Endothelial cell of umbilical vein (primary cell): ENCODE measurements at places on chromosomes 16 and 17.
A peak's percentile ranks its signal among the peaks of the same experiment; 100 is the strongest.

GRCh38 chr16:81888520-81889394 lies 109.7 kb downstream of the PLCG2 start:
- no peak for DNase-seq

DNA sequence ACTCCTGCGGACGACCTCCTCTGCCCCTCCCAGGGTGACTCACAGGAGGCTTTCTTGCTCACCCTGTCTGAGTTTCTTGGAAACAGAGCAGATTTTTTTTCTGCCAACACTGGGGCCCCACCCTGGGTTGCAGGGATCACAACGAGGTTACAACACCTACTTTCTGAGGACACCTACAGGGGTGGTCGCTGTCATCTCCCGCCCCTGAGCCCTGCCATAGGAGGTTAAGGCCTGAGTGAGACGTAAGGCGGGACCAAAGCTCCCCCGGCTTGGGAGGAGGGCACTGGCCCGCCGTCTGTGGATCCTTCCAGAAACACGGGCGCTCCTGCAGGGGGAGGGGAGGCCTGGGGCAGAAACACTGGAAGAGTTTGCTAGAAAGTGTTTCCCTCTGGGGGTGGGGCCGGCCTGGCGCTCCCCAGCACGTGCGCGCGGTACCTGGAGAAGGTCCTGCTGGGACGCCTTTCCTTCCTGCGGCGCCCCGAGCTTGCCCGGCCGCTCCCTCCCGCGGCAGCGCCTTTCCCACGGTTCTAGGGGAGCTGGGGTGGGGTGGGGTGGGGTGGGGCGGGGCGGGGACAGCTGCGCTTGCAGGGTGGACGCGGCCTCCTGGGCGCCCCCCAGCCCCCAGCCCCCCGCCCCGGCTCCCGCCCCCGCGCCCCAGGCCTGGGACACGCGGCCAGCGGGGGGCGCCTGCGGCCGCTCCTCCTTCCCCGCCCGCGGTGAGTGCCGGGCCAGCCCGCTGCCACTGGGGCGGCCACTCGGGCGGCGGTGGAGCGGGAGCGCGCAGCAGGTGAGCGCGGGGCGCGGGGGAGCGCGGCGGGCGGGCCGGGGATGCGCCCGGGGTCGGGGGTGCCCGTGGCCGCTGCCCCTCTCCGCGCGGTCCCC lies 20.7 kb upstream of the ADCY7 start:
- DNase-seq, result peak; percentile 16

DNA sequence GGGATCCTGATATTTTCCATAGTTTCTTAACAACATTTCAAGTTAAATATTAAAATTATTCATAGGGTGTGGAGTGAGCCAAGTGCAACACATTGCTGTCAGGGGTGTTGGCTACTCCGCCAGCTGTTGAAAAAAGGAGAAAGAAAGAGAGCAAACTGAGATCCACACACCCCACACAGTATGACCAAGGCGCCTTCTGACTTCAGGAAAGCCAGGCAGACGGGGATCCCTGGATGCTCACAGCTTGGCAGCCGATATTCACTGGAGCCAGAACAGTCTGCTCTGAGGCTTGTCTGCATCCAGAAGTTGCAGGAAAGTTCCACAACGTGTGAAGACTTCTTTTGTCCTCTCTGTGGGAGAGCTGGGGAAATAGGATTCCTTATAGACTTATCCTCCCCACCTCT lies 9.3 kb downstream of the CHD9NB start:
- no peak for DNase-seq

- DNase-seq, result peak; percentile 24
These were observed 119.4 kb downstream of the SOCS1 start for GRCh38 chr16:11136600-11136999.

DNA sequence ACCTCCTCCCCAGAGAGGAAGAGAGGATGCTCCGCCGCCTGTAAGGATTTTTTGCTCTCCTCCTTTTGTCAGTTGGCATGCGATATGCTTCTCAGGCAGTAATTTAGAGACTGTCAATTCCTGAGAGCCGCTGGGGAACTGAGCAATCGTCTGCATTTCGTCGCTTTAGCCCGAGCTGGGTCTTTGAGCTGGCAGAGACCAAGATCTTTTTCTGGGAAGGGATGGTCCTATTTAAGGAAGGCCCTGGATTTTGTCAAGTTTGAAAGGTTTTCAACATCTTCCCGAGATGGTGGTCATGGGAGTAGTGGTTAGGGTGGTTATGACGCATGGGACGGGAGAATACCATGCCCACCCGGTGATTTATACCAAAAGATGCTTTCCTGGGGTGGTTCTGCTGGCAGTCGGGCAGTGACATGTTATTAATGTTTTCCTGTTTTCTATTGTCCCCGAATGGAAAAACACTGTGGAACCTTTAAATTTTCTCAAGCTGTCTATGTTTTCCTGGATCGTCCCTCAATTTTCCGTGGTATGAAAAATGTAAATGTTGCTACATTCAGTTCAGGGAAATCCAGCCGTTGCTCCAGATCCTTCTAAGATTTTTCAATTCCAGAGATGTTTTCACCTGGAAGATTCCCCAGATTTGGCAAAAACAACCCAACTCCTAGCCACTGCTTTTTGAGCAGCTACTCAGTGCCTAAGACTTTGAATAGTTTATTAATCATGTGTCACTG lies 586.4 kb downstream of the MAF start:
- no peak for DNase-seq

GRCh38 chr16:55042556-55043432 lies 112.1 kb downstream of the IRX5 start:
- no peak for DNase-seq

DNA sequence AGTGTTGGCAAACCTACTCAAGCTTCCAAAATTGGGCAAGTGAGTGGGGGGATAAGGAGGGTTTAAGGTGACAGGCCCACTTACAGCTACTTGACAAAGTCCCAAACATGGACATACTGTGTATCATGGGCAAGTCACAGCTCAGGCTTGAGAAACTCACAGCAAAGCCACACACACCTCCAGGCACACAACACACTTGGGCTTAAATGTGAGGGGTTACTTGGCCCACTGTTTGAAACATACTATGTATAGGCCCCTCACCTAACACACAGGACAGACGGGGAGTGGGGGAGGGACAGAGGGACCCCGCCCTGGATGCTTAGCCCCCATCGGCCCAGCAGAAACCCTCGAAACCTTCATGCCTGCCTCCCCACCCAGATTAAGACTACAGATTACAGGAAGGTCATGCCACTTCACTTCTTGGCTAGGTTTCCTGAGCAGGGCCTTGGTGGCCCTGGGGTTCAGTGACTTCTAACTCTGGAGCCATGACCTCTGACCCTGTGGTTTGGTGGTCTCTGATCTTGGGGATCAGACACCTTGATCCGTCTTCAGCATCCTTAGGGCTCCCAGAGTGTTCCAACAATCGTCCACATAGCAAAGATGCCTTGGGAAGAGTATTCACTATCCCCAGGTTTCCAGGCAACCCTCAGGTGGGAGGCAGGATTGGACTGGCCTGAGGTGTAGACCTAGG lies 2.3 kb upstream of the SAMD14 start:
- no peak for DNase-seq

DNA sequence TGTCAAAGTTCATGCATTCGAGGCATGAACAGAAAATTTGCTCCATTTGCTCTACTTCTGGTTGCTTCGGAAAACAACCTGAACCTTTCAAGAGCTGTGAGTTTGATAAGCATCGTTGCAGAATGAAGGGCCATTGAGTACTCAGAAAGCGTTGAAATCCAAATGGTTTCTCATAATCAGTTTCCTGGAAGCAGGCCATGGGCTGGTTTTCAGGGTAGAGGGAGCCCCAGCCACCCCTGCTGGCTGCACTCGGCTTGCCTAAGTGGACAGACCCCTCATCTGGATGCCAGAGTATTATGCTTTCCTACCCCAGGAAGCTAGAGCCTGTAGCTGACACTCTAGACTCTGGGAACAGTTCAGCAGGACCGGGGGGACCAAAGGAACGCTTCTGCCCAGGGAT lies 24.4 kb downstream of the SCNN1G start:
- no peak for DNase-seq

DNA sequence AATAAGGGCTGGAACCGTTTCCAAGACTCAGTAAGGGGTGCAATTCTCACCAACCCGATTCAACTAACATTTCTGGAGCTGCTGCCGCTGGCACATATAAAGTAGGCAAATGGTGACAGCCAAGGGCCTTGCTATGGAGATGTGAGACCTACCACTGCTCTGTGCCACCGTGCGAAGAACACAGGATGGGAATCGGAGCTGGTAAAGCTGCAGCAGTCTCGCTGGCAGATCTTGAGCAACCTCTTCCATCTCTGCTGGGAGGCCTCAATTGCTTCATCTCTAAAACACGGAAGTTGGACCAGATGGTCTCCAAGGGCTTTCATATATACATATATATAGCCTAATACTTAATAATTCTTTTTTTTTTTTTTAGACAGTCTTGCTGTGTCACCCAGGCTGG lies 128.9 kb upstream of the RCVRN start:
- DNase-seq, result no peak

GRCh38 chr16:73232555-73233328 lies 184.8 kb upstream of the ZFHX3 start:
- DNase-seq, result no peak

GRCh38 chr17:18250259-18250658 lies 8.3 kb downstream of the FLII start:
- DNase-seq, result no peak

DNA sequence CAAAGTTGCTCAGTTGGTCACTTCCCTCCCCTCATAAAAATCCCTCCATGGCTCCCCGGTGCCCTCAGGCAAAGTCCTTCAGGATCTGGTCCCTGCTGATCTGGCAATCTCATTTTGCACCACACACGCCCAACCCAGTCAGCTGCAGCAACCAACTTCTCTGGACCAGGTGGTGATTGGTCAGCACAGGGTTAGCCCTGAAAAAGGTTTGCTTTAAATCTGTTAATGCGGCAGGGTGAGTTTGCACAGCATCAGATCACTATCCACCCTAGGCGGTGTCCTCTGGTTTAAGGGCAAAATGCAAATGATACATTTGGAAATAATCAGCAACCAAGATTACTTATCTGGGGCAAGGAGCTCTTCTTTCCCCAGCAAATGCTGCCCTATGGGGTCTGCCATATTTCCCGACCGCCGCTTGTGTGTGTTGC lies 42.9 kb upstream of the TNRC6C start:
- no peak for DNase-seq

DNA sequence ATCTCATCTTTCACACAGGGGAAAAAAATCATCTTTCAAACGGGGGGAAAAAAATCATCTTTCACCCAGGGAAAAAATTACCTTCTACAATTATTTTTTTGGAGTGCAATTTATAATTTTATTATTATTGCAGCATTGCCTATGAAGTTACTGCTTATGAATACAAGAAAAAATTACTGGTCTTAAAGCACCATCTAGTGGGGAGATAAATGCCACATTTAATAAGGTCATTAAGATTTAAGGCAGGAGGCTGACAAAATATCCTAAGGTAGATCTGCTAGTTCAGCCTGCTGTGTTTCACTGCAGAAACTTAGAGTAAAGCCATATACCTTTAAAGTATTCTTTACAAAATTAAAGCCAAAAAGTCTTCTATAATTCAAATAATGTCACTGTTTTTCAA lies 13.7 kb downstream of the SHCBP1 start:
- DNase-seq, result peak; percentile 61

DNA sequence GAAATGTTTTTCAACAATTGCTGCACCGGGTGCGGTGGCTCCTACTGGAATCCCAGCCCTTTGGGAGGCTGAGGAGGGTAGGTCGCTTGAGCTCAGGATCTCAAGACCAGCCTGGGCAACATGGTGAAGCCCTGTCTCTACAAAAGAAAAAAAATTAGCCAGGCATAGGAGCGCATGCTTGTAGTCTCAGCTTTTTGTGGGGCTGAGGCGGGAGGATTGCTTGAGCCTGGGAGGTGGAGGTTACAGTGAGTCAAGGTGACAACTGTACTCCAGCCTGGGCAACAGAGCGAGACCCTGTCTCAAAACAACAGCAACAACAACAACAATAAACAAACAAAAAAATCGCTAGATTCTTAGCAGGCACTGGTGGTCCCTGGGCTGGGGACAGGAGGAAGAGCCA lies 28.5 kb downstream of the IL21R start:
- DNase-seq, result no peak

- DNase-seq, result no peak
These were observed 3.1 kb downstream of the ABAT start for GRCh38 chr16:8677481-8677880.

- no peak for DNase-seq
These were observed 52.7 kb downstream of the VMP1 start for GRCh38 chr17:59760160-59760559.

DNA sequence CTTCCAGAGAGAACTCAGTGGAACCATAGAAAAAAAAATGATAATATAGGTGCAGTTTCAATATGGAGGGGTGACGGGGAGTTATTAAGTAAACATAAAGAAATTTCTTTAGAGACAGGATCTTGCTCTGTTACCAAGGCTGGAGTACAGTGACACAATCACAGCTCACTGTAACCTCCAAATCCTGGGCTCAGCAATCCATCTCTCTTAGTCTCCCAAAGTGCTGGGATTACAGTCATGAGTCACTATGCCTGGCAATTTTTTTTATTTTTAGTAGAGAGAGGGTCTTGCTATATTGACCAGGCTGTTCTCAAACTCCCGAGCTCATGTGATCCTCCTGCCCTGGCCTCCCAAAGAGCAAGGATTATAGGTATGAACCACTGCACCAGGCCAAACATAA lies 48.8 kb downstream of the NLRC5 start:
- no peak for DNase-seq

- no peak for DNase-seq
These were observed 18.9 kb downstream of the TMC5 start for GRCh38 chr16:19436540-19436939.

GRCh38 chr17:13750816-13751793 lies 149.4 kb upstream of the HS3ST3A1 start:
- DNase-seq, result no peak

GRCh38 chr17:75454193-75454592 lies 2.2 kb upstream of the TMEM94 start:
- DNase-seq, result no peak

- no peak for DNase-seq
These were observed 42.4 kb downstream of the TOM1L2 start for GRCh38 chr17:17929655-17930380.

DNA sequence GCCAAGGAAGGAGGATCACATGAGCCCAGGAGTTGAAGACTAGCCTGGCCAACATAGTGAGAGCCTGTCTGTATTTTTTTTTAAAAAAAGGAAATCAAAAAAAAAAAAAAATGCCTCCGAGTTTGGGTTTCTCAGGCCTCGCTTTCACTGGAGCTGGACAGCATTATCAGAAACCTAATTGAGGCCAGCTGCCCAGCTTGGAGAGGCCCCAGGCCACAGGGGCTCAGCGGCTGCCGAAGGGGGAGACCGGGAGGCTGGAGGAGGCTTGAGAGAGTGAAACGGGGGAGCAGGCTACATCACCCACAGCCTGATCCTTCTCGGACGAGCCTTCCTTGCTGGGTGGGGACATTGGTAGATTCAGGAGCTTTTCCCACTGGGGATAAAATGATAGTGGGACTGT lies 5.1 kb downstream of the TTYH2 start:
- no peak for DNase-seq

GRCh38 chr16:48969611-48970010 lies 312.0 kb downstream of the CBLN1 start:
- DNase-seq, result no peak
